Left colon (tissue), 2 donors: ENCODE measurements at places on chromosomes 3 and 15. TPM values are rescaled to one million over a fixed set of nuclear protein-coding genes. Genes with fewer than 3 reads are reported as not detected.

Gene ISLR
- total RNA-seq, result 10.2 TPM

GRCh38 chr15:80093854-80094418 is 34.5 kb downstream of the ZFAND6 start:
- DNase-seq, result peak; percentile 59

Gene CSPG4
- total RNA-seq, result 2.1 TPM

- peak; percentile 69 for DNase-seq
Measured at GRCh38 chr3:109685084-109686079, 348.0 kb upstream of the DPPA4 start.

Gene RAB43
- total RNA-seq, result 30.4 TPM
